ENCODE measurements at places on chromosomes 4 and X.
A peak's percentile ranks its signal among the peaks of the same experiment; 100 is the strongest.

DNA sequence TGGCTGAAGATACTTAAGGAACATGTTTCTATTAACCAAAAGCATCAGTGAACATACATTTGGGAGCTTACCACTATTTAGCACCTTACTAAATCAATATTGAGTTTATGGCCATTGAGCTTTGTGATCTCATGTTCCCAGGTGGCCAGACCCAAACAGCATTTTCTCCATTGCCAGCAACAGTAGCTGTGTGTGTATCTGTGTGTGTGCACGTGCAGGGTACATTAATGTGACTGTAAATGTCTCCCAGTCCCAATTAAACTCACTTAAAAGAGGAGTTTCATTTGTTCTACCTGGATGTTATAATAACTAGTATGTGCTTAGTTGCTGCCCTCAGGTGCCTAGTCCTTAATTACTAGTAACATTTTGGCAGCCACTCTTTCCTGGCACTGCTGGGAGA, 282.4 kb downstream of the NR3C2 start:
- DNase-seq: no peak

GRCh38 chr4:91471280-91471679, 832.5 kb upstream of the GRID2 start:
- no peak for DNase-seq

DNA sequence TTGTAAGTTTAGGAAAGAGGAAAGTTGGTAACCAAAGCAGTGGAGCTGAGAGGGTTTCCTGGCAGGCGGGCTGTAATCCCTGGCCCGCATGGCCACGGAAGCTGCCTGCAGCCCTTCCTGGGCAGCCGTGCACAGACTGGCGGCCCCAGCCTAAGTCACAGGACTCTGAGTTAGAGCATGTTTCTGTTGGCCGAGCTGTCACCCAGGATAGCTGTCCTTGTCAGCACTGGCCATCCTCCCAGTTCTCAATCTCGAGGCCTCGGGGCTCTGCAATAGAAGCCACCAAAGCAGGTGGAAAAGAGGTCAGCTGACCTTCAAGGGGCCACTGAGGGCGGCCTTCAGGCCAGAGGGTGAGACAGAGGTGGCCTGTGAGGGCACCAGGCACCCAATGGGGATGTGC, 20.5 kb downstream of the PNMA6E start:
- DNase-seq: no peak

GRCh38 chr4:48172651-48173050, 38.6 kb upstream of the TXK start:
- no peak for DNase-seq

- no peak for DNase-seq
These were observed 28.6 kb downstream of the OR13H1 start for GRCh38 chrX:131572372-131573014.

GRCh38 chr4:6955261-6955911, 45.8 kb downstream of the TBC1D14 start:
- no peak for DNase-seq

- DNase-seq: no peak
These were observed 22.2 kb downstream of the VSIG4 start for GRCh38 chrX:66017659-66018170.

GRCh38 chr4:106104276-106104675, 209.0 kb downstream of the NPNT start:
- DNase-seq: no peak

DNA sequence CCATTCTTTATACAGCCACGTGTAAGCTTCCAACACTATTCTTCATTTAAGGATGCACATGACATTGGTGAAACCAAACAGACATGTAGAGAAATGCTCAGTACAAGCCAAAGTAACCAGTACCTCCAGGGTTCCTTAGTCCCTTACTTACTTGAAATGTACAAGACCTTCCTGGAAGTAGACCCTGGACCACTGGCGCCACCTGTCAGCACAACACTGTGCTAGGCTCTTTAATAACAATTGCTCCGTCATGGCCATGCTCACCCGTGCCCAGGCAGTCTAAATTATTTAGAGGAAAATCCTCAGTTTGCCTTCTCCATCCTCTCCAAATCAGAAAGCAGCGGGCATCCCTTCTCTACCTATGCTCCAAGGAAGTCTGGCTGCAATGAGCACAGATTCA, 52.7 kb downstream of the ADGRA3 start:
- DNase-seq: no peak

- no peak for DNase-seq
These were observed 105.8 kb downstream of the KCTD8 start for GRCh38 chr4:44342800-44343199.

DNA sequence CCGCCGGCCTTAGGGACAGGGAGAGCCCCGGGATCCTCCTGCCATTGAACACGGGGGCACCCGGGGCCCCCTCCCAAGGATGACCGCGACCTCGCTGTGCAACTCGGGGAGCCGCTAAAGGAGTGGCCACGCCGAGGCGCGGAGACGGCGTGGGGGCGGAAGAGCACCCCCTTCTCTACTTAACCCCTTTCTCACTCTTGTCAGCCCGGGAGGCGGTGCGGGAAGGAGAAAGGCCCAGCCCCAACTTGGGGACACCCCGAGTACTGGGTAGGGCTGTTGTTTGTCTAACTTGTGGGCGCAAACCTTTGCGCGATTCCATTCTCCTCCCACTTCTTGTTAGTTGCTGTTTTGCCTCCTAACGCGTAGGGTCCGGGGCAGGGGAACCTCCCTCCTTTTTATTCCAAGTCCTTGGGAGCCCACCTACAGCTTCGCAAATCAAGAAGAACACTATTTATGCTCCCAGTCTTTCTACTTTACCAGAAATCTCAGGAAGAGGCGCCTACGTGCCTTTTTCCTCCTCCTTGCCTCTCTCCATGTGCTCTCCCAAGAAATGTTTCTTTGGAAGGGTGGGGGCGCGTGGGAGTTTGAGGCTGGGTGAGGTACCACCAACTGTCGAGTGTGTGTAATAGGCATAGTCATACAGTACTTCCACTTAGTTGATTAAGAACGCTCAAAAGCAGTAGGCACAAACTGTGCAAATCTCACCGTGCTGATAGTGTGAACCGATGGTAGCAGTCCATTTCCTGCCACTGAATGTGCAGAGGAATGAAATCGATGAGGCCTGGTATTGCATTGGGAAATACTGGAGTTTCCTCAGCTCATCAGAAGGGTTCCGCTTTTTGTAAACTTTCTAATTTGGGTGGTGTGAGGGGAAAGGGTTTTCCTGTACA, 813 bp downstream of the DIAPH2 start:
- DNase-seq: no peak

GRCh38 chr4:168859888-168860694, 150.0 kb downstream of the CBR4 start:
- DNase-seq: no peak

DNA sequence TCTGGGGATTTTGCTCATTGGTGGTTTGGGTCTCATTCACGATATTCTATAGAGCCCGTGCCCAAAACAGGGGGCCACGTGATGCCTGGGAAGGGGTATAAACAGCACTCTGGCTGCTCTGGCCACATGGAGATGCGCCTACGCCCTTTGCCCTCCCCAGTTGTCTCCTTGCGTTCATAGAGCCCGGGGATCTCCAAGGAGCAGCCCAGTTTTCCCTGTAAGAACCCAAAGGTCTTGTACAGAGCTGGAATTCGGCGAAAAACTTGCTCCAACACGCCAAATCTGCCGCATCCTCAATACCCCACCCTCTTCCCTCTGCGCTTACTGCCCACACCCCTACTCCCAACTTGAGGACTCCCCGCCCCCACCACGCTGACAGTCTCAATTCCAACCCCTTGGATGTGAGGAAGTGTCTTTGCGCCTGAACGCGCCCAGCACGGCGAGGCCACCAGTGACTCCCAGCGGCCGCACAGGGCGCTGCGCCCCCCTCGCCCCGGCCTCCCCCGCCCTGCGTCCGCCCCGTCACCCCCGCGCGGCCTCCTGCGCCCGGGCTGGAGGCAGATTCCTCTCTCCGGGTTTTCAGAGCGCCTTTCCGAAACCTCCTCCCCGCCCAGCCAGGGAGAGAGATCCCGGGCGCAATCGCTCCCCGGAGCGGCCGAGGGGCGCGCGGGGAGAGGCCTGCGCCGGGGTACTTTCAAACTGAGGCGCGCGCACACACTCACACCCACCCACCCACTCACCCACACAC, at the start of gene NHS:
NHS (plus strand) TSS at position 582 of the 748 bp plus-strand sequence. CDS start 558 bp downstream, outside the sequence.
- DNase-seq: no peak

GRCh38 chrX:258291-259040, 22.7 kb upstream of the PLCXD1 start:
- no peak for DNase-seq

DNA sequence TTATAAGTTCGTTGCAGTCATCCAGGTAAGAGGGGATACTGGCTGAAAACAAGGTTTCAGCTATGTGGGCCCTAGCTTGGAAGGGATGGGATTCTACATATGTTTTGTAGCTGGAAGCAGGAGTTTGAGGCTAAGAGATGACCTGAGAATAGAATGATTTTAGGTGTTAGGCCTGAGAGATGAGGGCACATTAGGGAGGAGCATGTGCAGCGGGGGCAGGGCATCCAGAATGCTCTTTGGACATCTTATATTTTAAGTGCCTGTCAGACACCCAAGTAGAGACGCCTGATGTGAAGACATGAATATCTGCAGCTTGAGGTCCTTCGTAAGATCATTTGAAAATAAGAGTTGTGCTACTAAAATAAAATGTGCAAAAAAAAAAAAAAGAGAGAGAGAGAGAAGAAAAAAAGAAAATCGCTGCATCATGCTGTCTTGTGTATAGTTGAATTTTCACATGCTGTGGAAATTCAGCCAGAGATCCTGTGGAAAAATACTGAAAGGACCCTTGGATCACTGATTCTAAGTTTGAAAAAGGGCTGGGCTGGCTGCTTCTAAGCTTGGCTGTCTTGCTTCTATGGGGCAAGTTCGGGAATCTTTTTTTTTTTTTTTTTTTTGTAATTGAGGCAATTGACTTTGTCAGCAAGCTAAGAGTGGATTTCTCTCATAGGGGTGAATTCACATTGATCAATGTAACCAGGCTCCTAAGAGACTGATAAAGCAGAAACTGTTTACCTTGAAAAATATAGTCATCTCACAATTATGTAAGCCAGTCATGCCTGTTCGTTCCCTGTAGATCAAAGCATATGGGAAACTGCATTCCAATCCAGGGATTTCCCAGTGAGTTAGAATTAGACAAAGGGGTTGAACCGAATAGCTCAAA, 341.0 kb upstream of the GATB start:
- peak; percentile 72 for DNase-seq

GRCh38 chr4:26858947-26859401, 1.7 kb upstream of the STIM2 start:
- no peak for DNase-seq

DNA sequence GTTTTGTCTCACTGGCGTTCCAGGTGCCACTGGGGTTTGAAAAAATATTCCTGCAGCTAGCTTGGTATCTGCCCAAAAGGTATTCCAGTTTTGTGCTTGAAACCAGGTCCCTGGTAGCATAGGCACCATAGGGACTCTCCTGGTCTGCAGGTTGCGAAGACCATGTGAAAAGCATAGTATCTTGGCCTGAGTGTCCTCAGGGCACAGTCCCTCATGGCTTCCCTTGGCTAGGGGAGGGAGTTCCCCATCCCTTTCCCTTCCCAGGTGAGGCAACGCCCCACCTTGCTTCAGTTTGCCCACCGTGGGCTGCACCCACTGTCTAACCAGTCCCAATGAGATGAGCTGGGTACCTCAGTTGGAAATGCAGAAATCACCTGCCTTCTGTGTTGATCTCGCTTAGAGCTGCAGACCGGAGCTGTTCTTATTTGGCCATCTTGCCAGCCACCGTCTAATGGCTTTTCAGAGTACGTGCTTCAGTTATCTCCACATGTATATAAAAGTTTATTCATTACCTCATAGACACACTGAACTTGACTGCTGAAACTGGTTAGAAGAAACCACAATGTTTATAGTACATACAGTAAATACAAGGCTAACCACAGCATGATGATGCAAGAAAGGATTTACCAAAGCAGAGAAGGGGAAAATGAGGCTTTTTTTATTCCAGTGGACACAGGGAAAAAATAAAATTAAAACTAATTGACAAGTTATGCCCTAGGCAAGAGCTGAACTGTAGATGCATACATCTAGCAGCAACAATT, 10.6 kb downstream of the PBDC1 start:
- no peak for DNase-seq

DNA sequence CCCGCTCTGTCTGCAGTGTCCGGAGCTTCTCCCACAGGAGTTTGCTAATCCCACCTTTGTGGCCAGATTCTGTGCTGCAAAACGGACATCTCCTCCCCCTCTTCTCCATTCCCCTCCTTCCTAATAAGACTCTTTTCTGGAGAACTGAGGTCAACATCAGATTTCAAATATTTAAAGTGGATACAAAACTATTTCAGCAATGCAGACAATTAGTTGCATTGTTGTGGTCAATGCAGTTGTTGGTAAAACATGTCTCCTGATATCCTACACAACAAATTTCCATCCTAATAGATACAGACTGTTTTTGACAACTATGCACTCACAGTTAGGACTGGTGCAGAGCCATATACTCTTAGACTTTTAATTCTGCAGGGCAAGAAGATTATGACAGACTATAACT, 5.1 kb upstream of the MCUB start:
- DNase-seq: no peak

DNA sequence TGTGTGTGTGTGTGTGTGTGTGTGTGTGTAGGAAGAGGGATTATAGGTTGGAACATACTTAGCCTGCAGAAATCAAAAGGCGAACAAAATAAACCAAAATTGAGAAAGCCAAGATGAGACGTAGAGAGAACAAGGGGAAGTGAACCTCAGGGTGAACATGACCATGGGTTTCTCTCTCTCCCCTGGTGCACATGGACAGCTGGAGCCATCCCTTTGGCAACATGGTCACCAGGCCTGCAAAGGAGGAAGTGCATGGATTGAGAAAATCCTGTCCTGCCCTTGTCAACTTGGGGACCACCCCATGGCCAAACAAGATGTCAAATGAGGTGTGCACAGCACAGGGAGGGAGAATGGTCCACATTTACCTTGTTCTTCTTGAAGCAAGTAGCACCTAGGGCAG, 23.1 kb downstream of the LGI2 start:
- no peak for DNase-seq

- peak; percentile 66 for DNase-seq
These were observed 153.5 kb upstream of the FAM241A start for GRCh38 chr4:111991797-111992196.

- no peak for DNase-seq
These were observed 8.2 kb downstream of the MED14 start for GRCh38 chrX:40727093-40727492.

GRCh38 chrX:100435726-100436125, 25.7 kb upstream of the PCDH19 start:
- no peak for DNase-seq

DNA sequence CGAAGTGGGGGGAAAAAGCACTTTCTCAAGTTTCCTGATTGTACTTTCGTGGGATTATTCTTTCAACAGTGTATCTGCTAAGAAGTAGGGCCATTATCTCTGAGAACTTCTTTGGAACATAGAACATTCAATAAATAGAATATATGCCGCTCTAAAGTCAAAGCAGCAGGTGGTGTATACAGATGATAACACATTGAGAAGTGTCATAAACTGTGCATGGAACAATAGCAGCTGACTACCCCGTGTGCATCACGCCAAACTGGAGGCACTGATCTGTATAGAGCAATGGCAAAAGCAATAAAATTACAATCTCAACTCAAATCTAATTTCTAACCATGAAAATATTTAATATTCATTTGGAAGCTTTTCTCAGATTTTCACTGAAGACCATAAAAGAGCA, 175.3 kb downstream of the DCTD start:
- no peak for DNase-seq

- no peak for DNase-seq
These were observed 104.0 kb upstream of the H2AZ1 start for GRCh38 chr4:100054071-100054470.

GRCh38 chr4:156636381-156636780, 335.2 kb downstream of the PDGFC start:
- DNase-seq: no peak

Measured in HS-5 (cell line).